ENCODE measurements at places on chromosomes 2 and 18.

GRCh38 chr18:23970161-23971096, 44.1 kb upstream of the TTC39C start:
- no peak for DNase-seq

DNA sequence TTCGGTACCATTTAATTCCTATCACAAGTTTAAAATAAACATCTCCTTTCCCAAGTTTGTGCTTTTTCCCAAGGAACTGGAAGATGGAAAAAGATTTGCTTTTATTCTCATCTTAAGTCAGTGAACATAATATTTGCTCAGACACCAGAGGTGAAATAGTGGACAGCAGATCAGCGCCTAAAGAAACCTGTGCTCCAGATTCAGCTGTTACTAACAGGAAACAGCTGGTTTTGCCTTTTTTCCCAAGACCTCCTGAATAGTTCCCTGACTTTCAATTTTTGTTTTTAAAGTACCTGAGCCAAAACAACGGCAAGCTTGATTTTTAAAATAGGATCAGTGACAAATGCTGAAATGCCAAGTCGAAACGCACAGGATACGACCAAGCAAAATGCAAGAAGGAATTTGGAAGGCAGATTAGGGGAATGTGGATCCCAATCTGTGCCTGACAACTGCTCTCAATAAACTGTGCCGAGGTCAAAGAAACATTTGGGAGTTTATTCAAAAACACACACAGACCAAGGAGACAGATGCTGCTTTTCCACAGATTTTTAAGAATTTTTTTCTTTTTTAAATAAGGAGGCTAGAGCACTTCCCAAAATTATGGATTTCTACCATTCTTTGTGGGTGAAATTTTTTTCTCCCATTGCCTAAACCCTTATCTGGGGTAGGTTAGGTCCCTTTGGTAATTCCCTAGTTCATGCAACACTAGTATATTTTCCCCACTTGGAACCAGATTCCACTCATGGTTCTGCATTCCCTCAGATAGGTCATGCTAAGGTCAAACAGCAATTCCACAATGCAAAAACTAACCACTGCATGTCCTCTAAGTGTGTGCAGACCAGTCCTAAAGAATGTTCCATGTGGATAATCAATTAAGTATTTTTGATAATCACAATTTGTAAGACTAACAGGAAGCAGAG, 121.5 kb upstream of the PDE1A start:
- DNase-seq: peak; percentile 77

DNA sequence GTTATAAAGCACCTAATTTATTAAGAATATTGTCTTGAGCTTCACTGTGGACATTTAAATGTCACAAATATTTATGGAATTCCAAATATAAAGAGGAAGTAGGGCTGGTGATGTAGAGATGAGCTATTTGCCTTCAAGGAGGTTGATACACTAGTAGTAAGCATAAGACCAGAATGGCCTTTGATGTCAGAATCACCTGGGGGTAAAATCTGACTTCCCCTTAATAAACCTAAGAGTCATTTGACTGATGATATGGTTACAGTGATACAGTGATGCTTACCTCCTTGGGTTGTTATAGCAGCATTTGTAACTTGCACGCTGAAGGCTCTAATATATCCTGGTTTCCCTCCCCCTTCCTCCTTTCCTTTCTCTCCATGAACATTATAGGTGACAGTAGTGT, 143.7 kb downstream of the CERS6 start:
- no peak for DNase-seq

DNA sequence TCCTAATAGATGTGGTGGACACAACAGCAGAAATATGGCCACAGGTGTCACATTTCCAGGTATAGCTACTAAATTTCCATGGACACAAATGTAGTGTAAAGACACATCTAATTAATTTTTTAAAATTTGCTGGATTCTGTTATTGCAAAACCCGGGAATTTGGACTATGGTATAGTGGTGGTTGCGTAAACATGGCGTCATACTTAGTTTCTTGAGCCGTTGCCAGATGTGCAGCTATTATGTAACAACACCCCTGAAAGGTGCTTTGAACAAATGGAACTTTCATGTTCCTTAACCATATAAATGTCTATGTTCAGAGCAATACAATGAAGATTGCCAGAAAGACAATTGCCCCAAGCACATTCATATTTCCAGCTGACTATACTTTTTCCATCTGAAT, 85.9 kb downstream of the HRH4 start:
- DNase-seq: peak; percentile 24

- DNase-seq: no peak
Observed at GRCh38 chr2:62831729-62832128, 126.2 kb downstream of the EHBP1 start.

DNA sequence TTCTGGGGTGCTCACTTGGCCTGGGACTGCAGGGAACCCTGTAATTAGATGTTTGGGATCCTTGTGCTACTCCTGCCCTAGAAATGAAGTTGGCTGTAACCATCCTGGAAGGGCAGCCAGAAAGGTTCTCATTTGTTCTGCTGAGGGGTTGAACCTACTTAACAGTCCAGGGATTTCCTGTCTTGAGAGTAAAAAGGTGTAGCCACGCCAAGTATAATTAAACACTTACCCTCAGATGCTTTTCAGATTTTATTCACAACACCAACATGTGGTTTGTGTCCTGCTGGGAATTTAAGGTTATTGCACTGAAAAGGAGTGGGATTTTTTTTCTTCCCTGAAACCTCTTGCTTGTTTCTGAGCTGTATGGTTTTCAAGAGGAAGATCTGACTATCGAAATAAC, 222.4 kb upstream of the APCDD1 start:
- DNase-seq: no peak

DNA sequence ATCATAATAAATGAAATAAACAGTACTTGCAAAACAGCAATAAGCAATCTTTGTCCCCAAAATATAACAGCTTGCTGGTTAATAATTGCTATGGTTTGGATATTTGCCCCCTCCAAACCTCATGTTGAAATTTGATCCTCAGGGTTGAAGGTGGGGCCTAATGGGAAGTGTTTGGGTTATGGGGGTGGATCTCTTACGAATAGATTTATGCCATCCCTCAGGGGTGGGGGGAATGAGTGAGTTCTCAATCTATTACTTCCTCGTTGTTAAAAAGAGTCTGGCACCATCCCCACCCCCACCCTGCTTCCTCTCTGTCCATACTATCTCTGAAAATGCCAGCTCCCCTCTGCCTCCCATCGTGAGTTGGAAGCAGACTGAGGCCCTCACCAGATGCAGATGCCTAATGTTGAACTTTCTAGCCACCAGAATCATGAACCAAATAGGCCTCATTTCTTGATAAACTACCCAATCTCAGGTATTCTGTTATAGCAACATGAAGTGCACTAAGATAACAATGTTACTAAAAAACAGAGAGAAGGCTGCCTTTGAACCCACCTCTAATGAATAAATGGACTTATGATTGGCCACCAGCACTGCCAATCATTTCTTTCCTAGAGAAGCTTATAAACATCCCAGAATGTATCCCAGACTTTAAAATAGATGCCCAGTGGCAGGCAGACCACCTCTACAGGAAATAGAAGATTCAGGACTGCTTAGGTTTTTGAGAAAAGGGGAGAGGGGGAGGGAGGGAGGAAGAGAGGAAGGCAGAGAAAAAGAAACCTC, 90.1 kb downstream of the ALPK2 start:
- peak; percentile 27 for DNase-seq

GRCh38 chr2:60505880-60506260, 47.6 kb downstream of the BCL11A start:
- DNase-seq: no peak

GRCh38 chr2:147030966-147031720, 813.7 kb upstream of the ACVR2A start:
- DNase-seq: peak; percentile 50

- DNase-seq: no peak
Observed at GRCh38 chr2:126715576-126716406, 59.8 kb downstream of the GYPC start.

GRCh38 chr2:216404010-216404618, 8.2 kb upstream of the SMARCAL1 start:
- DNase-seq: peak; percentile 54

DNA sequence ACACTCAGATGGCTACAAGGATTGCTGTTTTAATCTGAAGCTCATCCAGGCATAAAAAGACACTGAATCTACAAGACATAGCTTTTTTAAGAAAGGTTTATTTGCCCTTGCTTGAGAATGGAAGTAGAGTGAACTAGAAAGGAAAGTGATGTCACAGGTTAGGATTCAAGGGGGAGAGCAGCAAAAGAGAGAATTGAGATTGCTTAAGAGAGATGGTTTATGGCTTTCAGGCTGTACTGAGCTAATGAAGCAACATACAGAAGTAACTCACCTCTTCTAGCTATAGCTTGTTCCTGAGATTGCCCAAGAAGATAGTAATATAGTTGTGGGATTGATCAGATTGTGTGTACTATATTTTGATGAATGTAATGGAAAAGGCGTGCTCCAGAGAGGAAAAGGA, 26.1 kb upstream of the ACVR2A start:
- DNase-seq: peak; percentile 2

DNA sequence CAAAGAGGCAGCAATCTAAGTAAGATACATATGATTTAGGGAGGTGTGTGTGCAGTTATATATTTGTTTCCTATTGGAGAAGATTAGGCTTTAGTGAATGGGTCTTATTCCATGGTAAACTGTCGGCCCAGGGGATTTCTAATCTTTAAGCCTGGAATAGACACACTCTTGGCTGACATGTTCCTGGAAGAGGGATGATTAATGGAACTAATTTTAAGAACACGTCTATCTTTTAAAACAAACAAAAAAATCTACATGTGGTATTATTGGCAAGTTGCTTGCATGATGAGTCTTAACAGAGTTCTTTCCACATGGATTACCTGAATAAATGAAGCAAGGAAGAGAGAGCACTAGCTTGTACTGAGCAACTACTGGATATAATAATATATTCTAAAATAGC, 114.2 kb upstream of the NT5C1B start:
- peak; percentile 39 for DNase-seq

DNA sequence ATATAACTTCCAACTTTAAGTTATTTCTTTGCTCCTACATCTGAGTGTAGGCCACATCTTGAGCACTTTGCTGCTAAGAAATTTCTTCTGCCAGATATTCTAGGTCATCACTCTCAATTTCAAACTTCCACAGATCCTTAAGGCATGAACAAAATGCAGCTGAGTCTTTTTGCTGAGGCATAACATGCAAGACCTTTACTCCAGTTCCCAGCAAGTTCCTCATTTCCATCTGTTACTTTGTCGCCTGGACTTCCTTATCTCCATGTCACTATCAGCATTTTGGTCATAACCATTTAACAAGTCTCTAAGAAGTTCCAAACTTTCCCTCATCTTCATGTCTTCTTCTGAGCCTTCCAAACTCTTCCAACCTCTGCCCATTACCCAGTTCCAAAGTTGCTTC, 1077.3 kb upstream of the TMEFF2 start:
- DNase-seq: no peak

- DNase-seq: no peak
Observed at GRCh38 chr2:30759481-30759880, 47.8 kb downstream of the CAPN13 start.

DNA sequence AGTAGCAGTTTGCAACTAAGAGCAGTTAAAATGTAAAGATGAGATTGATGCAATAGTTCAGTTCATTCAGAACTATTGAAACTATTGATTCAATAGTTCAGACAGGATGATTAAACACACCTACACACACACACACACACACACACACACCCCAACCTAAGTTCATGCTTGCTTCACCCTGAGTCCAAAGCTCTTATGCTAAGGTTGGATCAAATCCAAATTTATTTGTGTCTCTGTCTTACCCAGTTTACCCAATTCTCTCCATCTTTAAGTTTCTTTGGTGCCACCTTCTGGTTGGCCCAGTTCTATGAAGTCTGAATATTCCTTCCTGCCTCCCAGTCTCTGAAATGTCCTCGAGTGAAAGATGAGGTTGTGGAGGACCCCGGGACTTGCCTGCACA, 5.1 kb downstream of the SERPINB8 start:
- DNase-seq: peak; percentile 63

DNA sequence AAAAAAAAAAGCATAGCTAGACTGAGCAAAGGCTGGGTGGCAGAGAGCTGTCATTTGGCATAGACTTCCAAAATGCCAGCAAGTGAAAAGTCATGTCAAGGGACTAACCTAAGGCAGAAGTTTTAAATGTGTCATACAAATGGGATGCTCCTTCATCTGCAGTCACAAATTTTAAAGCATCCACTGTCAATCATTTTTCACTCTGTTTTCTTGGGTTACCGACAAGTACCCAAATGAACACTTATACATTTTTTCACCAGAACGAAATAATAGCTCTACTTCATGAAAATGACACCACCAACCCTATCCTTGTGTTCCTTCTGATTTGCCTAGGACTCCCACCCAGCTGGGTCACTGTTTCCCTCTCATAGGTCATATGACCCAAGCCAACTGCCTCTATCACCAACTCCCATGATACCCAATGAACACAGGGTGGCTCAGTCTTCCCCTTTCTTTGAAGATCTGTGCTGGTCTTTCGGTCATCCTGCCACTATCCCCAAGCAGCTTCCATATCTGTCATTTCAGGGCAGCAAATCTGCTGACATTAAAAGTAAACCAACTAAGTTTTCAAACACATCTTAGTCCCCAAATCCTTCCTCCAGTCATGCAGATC, 21.5 kb downstream of the KLF7 start:
- DNase-seq: no peak

DNA sequence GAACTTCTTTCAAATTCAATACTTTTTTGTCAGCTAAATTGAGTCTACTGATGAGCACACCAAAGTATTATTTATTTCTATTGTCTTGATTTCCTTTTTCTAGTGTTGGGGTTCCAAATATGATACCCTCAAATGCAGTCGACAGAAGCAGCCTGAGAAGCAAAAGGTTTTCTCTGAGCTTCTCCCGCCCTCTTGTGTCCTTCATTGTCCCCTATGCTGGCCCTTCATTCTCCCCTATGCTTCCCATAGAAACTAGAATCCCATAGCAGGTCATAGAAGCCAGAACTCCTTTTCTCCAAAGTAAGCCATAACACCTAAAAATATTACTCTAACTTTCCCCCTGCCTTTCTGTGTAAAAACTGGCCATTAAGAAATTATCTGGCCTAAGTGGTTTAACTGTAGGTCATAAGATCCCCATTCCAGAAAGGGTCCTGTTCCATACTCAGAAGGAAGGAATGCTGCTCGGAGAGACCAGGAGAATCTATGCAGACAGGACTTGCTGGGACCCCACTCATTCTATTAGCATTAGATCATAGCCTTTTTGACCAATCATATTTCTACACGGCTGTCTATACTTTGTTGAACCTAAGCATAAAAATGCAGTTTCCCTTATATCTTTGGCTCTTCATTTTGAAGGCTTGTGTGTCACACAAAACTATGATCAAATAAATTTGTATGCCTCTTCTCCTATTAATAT, 764.6 kb upstream of the PKDCC start:
- no peak for DNase-seq

DNA sequence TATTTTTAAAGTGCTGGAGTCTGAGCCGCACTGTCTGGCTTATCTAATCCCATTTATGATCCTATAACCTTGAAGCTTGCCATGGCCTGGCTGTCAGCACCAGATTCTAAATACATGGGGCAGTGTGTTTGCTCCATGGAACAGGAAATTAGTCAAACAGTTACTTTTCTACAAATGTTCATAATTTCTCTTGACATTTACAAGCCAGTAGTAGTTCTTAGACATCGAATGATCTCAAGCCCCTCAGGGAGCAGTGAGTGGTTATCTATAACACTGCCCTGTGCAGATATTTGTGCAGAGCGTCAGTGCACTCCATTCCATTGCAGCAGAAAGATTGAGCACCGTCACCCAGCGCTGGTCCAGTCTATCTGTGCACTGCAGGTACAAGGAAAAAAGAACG, 205.2 kb downstream of the AGPS start:
- DNase-seq: no peak

- DNase-seq: no peak
Observed at GRCh38 chr2:38578832-38579231, 23.9 kb downstream of the HNRNPLL start.
